ENCODE measurements at places on chromosomes 13 and 19.

GRCh38 chr13:32176696-32177095, 138.5 kb downstream of the ZAR1L start:
- DNase-seq = no peak

GRCh38 chr19:49157445-49158224, at the start of gene TRPM4:
Gene TRPM4, plus strand, starts transcription at chr19:49157792. Its CDS starts 75 bp downstream, at chr19:49157867.
- DNase-seq = peak; percentile 88

DNA sequence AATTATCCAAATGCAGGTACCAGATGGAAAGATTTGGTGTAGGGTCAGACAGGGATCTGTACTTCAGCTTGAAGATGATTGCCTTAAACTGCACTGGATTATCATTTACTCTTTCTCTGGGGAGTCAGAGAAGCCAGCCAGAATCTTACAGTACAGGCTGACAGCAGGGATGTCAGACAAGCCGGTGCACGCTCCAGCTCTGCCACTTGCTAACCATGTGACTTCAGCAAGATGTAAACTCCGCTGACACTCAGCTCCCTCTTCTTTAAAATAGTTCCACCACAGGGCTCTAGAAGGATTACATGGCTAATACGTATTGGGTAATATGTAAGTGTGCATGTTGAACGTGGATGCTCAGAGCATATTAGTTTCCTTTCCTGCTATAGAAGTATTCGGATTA, 251.4 kb upstream of the MAB21L1 start:
- DNase-seq = no peak

DNA sequence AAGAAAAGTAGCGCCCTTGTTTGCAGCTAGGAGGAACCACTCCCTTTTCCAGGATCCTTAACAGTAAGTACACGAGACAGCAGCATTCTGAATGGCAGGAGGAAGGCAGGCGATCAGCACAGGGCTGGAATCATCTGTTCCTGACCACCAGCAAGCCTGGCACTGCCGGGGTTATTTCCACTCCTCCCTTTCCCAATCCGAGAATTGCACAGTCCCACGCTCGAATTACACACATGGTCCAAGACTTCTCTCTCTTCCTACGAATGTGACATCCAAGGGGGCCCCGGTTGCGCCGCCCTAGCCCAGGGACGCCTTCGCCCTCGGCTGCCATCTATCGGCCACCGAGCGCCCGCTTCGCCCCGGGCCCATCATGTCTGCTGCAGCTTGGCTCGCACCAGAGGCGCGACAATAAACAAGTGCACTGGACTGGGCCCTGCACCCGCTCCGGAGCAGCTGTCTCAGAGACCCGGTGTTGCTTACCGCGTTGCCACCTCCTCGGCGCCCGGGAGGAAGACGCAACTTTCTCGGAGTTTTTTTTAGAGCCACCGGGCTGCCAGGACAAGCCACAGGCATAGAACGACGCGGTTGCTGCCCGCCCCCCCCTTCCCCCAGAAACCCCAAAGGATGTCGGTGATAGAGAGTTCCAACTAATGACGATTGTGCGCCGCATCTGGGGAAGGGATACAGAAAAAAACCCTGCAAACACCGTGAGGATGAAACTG, at the start of gene SLITRK5:
Gene SLITRK5, plus strand, starts transcription at position 341 of the 722 bp plus-strand sequence. CDS start 4,018 bp downstream, outside the sequence.
- DNase-seq = peak; percentile 81

- no peak for DNase-seq
These were observed 17.9 kb upstream of the LILRB1 start for GRCh38 chr19:54612428-54612827.

- no peak for DNase-seq
These were observed 118.4 kb downstream of the GPC5 start for GRCh38 chr13:91516799-91517198.

Measured in muscle of arm (tissue), 14 donors.